ENCODE measurements at places on chromosomes 4 and X. TPM values are rescaled to one million over a fixed set of nuclear protein-coding genes. Genes with fewer than 3 reads are reported as not detected.

GRCh38 chrX:111119341-111119740 lies 23.4 kb downstream of the PAK3 start:
- no peak for DNase-seq

The SLC10A4 gene
- not detected for total RNA-seq

- no peak for DNase-seq
Measured at GRCh38 chr4:15513545-15513944, 43.9 kb downstream of the CC2D2A start.

GRCh38 chr4:8053688-8054449 lies 104.7 kb downstream of the ABLIM2 start:
- DNase-seq = no peak

DNA sequence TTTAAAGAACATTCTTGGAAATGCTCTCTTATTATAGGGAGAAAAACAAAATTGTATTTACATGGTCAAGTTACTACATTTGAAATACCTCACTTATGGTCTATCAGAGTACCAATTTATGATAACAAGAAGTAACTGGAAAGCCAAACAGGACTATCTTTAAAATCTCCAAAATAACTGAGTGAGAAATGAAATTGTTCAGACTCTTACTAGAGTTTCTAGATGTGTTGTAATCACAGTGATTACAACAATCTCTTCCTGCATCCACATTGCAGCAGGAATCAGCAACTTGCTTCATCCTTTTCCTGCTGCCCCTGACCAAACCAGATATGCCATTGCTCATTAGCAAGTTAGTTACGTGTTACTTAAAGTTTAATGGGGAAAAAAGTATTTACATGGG lies 245.2 kb upstream of the SMIM31 start:
- no peak for DNase-seq

DNA sequence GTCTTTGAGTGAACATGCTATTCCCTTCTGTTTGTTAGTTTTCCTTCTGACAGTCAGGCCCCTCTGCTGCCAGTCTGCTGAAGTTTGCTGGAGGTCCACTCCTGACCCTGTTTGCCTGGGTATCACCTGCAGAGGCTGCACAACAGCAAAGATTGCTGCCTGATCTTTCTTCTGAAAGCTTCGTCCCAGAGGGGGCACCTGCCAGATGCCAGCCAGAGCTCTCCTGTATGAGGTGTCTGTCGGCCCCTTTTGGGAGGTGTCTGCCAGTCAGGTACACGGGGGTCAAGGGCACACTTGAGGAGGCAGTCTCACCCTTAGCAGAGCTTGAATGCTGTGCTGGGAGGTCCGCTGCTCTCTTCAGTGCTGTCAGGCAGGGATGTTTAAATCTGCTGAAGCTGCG lies 456.9 kb upstream of the HTR2C start:
- DNase-seq = no peak

GRCh38 chr4:25552580-25553271 lies 102.9 kb upstream of the SLC34A2 start:
- no peak for DNase-seq

- no peak for DNase-seq
Measured at GRCh38 chr4:152352622-152353116, 183.2 kb downstream of the FBXW7 start.

- no peak for DNase-seq
Measured at GRCh38 chr4:77097611-77098010, 21.8 kb upstream of the CCNI start.

The BTK gene
- total RNA-seq = 13.8 TPM

DNA sequence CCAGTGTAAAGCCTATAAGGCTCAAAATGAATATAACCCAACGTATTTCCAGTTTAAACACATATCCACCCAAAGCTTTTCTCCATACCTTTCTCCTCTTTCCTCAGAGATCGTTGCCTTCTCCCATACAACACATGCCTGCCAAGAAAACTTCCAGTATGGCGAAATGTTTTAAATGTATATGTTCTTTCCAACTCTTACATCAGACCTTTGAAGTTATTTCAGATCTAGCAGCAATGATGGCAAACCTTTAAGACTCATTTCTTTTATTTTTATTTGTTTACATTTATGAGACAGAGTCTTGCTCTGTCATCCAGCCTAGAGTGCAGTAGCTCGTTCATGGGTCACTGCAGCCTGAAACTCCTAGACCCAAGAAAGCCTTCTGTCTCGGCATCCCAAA lies 265.4 kb downstream of the BMPR1B start:
- no peak for DNase-seq

DNA sequence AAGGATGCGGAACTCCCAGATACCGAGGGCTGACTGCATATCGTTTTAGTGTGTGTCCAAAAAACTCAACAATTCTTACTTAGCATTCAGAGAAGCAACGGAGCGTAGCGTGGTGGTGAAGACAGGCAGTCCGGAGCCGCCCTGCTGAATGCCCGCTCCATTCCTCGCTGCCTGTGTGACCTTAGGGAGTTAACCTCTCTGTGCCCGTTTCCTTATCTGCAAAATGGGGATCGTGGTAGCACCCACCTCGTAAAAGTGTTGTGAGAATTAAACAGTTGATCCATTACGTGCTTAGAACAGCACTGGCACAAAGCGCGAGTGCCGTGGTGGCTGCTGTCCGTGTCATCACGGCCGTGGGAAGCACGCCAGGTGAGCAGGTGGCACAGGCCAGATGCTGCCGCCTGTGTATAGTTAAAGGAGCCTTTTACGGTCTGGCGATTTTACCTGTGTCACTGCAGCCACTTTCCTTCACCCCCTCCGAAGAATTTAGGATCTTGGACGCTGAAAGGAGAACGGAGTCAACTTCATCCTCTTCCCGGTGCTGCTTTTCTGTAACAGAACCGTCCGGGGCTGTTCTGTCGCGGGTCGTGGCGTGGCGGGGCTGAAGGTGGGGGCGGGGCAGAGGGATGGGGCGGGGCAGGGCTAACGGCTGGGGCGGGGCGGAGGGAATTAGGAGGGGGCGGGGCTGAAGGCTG lies 885 bp downstream of the CCDC110 start:
- DNase-seq = peak; percentile 43

DNA sequence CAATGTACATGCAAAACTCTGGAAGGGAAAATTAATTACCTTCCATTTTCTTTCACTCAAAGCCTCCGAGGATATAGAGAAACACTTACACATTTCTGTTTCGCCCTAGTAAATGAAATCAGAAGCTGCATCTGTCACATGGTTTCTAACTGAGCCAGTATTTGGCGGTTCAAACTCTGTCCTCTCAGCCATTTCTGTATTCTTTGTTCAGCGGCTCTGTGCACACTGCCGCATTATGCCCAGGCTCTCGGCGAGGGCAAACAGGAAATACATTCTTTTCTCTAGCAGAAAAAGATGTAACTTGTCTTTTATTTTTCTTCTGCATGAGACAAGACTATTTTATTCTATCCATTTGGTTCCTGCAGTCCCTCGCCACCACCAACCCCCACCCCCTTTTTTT lies 71.4 kb upstream of the GPM6B start:
- no peak for DNase-seq

The TRIM61 gene
- not detected for total RNA-seq

DNA sequence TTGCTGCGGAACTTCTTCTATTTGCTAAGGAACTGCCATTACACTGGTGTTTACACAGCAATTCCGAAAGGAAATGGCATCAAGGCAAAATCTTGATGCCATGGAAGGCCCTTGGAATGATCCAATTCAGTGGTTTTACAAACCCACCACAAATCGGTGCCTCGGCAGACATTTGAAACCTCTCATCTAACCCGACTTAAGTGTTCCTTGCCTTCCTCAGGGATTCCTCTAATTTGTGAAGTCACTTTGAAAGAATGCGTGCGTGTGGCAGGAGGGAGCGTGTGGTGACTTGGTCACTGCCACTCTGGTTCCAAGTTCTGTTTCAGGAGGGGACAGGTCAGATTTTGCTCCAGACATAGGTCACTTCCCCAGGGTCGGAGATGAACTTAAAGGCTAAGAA lies 4.8 kb downstream of the NOP14 start:
- DNase-seq = no peak

DNA sequence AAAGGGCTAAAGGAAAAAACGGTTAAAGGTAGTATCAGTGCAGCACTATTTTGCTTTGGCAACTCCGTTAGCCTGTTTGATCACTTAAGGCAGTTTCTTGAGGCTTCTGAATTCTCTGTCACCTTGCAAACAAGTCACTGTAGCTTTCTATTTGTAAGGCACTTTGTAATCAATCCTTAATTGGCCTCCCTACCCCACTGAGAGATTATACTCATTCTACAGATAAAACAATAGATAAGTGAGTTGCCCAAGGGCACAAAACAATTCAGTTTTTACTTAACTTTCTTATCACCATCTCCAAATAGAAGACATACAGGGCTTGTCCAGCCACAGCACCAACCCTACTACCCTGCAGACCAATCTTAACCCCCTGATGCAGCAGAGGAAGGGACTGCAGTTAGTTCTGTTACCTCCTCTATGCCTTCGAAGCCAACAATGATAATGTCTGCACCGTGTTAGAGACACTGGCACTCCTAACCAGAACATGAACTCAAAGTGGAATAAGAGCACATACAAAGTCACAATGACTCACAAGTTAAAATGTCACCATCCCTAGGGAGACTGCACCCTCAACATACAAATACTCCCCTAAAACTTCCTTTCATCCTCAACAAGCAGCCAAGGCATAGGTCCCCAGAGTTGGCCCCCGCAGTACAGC lies 1.7 kb downstream of the TMEM185A start:
- DNase-seq = no peak

GRCh38 chr4:3529363-3529762 lies 2.9 kb downstream of the LRPAP1 start:
- DNase-seq = no peak

DNA sequence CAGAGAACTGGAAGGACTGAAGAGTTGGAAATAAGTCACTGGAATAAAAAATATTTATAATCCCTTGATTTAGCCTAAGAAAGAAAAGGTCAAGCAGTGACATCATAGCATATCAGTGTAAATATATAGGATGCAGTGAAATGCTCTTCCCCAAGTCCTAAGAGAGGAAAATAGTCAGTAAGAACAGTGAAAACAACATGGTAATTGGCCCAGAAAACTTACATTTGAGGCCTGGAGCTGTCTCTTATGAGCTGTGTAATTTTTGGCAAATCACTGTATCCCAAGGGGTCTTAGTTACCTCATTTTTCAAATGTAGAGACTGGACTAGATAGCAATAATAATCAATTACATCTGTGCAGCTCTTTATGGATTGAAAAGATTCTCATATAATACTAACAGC lies 255.7 kb upstream of the AR start:
- DNase-seq = no peak

GRCh38 chr4:172818901-172819300 lies 349.7 kb upstream of the GALNT7 start:
- no peak for DNase-seq

DNA sequence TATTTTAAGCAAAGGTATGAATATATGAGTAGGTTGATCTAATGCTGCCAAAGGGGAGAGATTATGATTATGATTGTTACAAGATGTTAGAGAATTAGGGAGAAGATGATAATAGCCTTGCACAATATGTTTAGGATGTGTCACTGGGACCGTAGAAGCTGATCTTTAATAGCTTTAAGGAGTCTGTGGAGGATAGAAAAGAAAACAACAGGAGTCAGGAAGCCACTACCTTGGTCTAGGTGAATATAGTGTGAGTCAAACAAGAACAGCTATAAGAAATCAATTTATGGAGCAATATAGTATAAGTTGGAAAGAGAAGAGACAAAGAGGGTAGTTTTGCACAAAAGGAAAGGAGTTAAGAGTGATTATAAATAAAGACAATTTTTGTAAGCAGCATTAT lies 232.7 kb downstream of the FSTL5 start:
- DNase-seq = no peak

GRCh38 chrX:54248309-54248708 lies 65.3 kb upstream of the FAM120C start:
- no peak for DNase-seq

The NSG1 gene
- 50.9 TPM for total RNA-seq

GRCh38 chrX:40278340-40279090 lies 180.8 kb upstream of the BCOR start:
- peak; percentile 66 for DNase-seq

- no peak for DNase-seq
Measured at GRCh38 chrX:112753116-112753515, 73.4 kb upstream of the LHFPL1 start.

DNA sequence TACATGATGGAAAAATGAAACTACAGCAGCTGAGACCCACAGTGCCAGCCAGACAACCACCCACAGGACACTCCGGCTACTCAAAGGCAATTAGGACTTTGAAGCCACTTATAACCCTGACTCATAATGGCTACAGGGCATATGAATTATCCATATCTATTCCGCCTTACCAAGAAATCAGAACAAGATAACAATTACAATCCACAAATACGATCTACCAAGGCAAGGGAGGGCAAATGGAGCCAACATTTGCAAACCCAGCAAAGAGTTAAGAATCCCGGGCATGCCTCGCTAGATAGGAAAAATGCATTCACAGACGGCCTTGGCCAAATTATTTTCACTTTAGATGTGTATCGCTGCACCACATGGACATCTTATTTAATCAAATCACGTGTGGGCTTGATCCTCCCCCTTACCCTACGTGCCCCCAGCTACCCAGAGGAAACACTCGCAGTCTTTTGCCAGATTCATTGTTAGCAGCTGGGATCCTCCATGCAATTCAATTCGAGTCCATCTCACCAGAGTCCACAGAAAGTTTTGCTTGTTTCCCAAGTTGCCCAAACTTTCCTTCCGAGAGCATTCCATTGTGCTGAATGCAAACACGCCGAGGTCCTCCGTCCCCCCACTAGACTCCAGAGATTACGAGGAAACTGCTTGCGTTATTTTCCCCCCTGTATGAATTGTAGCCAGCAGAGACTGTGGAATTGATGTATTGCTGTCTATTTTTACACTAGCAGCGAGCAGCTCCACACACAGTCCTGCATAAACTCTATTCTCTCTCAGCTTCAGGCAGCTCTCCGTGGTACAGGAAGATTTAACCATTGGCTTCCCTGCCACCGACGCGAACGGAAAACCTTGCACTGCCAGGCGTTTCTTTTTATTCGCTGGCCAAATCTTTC lies 1.2 kb downstream of the PPARGC1A start:
- no peak for DNase-seq
